Mesothelial cell of epicardium (in vitro differentiated cells): ENCODE measurements at places on chromosomes 13 and 19. TPM values are rescaled to one million over a fixed set of nuclear protein-coding genes. Genes with fewer than 3 reads are reported as not detected.
A peak's percentile ranks its signal among the peaks of the same experiment; 100 is the strongest.

ZNF284 gene
- 5.0 to 5.6 TPM (median 5.3 TPM) in 3 replicates for total RNA-seq

DNA sequence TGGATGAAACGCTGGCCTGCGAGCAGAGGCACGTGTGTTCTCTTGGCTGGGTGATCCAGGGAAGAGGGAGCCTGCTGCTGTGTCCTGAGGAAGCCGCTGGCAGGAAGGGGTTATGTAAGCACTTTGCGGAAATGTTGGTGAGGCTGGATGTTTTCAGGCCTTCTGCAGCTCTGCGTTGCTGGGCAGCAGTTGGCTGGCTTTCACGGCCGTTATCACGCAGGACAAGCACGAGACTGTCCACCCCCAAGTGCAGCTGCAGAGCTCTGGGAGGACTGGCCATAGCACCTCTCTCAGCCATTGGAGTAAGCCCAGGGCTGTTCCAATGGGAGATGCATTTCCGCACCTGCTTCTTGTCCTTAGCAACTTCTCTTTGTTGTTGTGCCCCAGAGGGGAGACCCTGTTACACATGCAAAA is 146.9 kb upstream of the SOX21 start:
- H3K27ac ChIP-seq, result no peak overlapping the region
- H3K4me1 ChIP-seq, result peaks cover 6% of the 10 kb centered on the region
- no peak overlapping the region for H3K4me3 ChIP-seq
- DNase-seq, result no peak
- no peaks in the 10 kb centered on the region for H3K36me3 ChIP-seq

DNA sequence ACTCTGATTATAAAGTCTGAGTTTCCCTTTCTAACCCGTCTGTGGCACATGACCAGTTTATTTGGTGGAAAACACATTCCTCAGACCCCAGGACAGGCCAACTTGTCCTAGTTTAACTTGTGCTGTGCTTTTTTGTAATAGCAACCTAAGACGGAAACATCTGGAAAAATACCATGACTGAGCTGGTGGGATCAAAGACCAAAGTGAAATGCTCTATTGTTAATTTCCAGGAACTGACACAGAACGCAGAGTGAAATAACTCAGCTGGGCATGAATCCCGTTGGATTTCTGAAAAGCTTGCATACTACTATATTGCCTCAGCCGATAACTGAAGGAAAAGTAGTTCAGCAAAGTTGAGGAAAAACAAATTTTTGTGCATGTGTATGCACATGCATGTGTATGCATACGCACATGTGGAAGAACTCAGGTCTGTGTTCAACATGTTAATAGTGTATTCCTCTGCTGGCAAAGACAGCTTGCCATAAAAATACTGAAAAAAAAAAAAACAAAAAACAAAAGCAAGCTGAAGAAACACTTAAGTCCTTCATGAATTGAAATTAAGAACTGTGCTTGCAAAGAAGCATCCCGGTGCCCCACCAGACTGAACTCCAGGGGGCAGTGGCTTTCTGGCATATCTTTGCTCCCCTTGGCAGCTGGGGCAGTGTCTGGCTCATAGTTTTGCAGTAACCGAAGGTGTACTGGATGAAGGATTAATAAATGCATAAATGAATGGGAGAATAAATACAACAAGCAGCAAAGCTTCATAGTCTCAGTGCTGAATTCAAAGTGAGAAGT is 187.8 kb downstream of the LHFPL6 start:
- H3K4me3 ChIP-seq, result no peak overlapping the region
- H3K4me1 ChIP-seq, result peaks cover 50% of the 10 kb centered on the region
- no peak for DNase-seq
- H3K27ac ChIP-seq, result no peak overlapping the region

DNA sequence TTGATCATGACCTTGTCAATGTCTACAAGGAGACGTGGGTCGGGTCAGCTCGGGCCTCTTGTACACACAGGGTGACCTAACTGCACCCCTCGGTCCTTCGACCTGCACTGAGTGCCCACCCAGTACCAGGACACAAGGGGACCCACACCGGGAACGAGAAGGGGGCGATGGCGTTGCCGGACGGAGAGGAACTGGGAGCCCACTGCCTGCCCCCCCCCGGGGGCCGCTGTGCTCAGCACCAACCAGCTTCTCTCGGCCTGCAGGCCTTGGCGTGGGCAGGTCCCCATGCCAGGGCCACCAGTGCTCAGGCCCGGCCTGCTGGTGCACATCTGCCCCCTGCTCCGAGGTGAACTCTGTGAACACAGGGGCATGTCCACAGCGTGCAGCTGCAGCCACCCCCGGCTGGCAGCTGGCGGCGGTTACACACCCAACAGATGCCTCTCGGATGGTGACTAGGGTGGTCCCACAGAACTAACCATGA is 14.1 kb downstream of the CFD start:
- peaks cover 11% of the 10 kb centered on the region for H3K36me3 ChIP-seq
- no peak overlapping the region for H3K27ac ChIP-seq
- H3K4me3 ChIP-seq, result no peak overlapping the region
- H3K27me3 ChIP-seq, result peaks cover 2% of the 10 kb centered on the region
- peaks cover 2% of the 10 kb centered on the region for H3K4me1 ChIP-seq

DNA sequence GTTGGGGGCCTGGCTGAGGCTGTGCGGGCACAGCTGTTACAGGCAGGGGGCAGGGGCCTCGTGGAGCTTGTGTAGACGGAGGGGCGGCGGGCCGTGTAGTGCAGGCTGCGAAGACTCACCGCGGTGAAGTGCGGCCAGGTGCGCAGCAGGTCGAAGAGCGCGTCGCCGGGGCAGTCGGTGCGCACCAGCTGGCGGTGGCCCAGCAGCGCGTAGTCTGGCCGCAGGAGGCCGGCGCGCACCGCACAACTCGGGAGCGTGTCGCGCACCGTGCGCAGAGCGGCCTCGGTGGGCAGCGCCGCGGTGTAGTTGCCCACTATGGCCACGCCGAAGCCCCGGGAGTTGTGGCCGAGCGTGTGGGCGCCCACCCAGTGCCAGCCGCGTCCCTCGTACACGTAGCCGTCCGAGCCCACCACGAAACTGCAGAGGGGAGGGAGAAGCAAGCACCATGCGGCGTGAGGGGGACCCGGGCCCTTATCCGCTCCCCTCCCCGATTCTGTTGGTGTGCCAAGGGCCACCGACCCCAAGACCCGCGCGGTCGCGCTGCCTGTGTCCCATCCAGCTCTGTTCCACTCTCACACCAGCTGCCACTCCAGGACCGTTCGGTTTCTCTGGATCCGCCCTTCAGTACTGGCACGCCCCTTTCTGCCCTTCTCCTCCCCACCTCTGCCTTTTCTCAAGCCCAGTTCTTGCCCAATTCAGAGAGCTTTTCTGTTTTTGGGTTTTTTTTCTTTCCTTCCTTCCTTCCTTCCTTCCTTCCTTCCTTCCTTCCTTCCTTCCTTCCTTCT is 5.4 kb upstream of the RASAL3 start:
- H3K4me1 ChIP-seq, result no peaks in the 10 kb centered on the region
- no peak overlapping the region for H3K4me3 ChIP-seq
- no peaks in the 10 kb centered on the region for H3K36me3 ChIP-seq
- H3K27me3 ChIP-seq, result peaks cover 54% of the 10 kb centered on the region
- DNase-seq, result no peak

GAMT gene
- 41.5 to 44.5 TPM (median 42.6 TPM) in 3 replicates for total RNA-seq

GRCh38 chr19:3346677-3347353 is 19.6 kb upstream of the NFIC start:
- no peak for DNase-seq
- H3K36me3 ChIP-seq, result no peaks in the 10 kb centered on the region
- H3K27me3 ChIP-seq, result peaks cover 43% of the 10 kb centered on the region
- no peak overlapping the region for H3K27ac ChIP-seq
- no peak overlapping the region for H3K4me3 ChIP-seq
- H3K4me1 ChIP-seq, result no peaks in the 10 kb centered on the region

DNA sequence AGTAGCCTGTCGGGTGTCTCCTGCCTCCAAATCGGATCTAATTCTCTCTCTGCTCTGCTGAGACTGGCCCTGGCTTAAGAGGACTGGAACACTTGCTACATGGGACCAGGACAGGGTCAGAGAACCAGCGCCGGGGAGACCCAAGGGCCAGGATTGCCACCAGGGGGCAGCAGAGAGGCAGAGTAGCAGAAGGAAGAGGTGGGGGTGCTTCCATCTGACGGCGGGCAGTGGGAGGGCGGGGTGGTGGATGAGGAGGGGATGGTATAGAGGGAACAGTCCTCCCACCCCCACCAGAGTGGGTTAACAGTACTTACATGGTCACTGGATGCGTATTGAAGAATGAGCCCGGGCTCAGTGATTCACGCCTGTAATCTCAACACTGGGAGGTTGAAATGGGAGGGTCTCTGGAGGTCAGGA is 11.9 kb downstream of the SELENOW start:
- H3K27me3 ChIP-seq, result no peaks in the 10 kb centered on the region
- H3K4me1 ChIP-seq, result peaks cover 6% of the 10 kb centered on the region
- no peak overlapping the region for H3K4me3 ChIP-seq
- H3K27ac ChIP-seq, result no peak overlapping the region
- peaks cover 2% of the 10 kb centered on the region for H3K36me3 ChIP-seq
- peak; percentile 86 for DNase-seq
